Skeletal muscle tissue (tissue), 5 donors: ENCODE measurements at places on chromosomes 2 and 18. TPM values are rescaled to one million over a fixed set of nuclear protein-coding genes. Genes with fewer than 3 reads are reported as not detected.

MDH1 gene
- total RNA-seq = 232 TPM

AMER3 gene
- total RNA-seq = not detected

HOXD4 gene
- 1.0 TPM for total RNA-seq

PLEK gene
- 9.4 TPM for total RNA-seq

SEMA4F gene
- 1.6 TPM for total RNA-seq

RESP18 gene
- total RNA-seq = not detected

APLF gene
- 8.4 TPM for total RNA-seq

ERMN gene
- total RNA-seq = 0.52 TPM

CCL20 gene
- not detected for total RNA-seq

ZNF638 gene
- total RNA-seq = 187 TPM

FIGN gene
- 1.0 TPM for total RNA-seq

ATP9B gene
- 83.0 TPM for total RNA-seq

ADGRF3 gene
- total RNA-seq = not detected

OTOF gene
- 5.2 TPM for total RNA-seq

TEKT4 gene
- total RNA-seq = under 0.01 TPM

ALK gene
- total RNA-seq = 0.52 TPM

CFLAR gene
- 62.6 TPM for total RNA-seq

ERICH2 gene
- 0.52 TPM for total RNA-seq

CDK5R2 gene
- not detected for total RNA-seq

ORMDL1 gene
- 29.7 TPM for total RNA-seq

TTN gene
- total RNA-seq = 2,245 TPM

ANKRD62 gene
- not detected for total RNA-seq
